ENCODE measurements at places on chromosomes 13 and 19.

DNA sequence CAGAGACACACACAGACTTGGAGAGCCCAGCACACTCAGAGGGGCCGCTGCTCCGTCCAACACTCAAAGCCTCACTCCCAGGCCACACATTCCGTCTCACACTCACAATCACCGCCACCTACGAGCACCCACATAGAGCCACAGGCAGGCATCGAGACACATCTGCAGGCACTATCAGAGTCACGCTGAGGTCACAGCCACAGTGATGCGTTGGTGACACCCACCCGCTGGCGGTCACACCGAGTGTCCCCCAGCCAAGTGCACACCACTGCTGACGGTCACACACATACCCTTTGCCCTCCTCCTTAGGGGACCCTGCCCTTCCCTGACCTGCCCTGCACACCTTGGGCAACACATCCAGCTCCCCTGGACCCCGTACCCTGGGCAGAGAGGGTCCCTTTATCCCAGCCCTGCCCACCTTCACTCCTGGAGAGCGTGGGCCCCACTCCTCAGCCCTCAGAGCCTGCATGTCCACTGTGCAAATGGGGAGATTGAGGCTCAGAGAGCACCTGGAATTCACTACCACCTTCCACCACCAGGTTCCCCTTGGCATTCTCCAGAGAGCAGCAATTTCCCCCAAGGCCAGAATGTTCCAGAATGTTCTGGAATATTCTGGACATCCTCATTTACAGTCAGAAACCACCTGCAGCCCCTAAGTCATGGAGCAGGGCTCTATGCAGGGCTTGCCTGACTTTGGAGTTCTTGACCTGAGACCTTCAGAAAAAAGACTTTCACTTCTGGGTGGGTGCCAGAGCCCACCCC lies 5.4 kb downstream of the FUT5 start:
- DNase-seq = no peak

DNA sequence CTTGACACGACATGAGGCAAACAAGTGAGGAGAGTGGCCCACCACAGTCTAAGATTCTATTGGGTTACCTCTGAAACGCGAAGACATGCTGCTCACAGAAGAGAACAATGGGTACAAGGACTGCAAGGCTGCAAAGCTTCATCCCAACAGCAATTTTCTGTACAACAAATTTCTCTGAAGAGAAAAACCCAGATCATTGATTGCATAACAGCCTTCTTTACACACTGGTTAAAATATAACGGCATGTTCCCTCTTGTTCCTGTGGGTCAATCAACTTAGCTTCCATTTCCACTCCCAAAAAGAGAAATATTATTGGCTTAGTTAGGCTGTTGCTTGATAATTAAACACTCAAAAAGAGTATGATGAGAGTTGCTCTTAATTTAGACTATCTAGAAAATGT lies at the start of gene CPB2:
Gene CPB2 (minus strand): TSS at position 166 of the 400 bp plus-strand sequence. CDS start 24 bp downstream, at position 142.
- DNase-seq = no peak

- DNase-seq = no peak
These were observed 1585.4 kb downstream of the EFNB2 start for GRCh38 chr13:104949840-104950740.

DNA sequence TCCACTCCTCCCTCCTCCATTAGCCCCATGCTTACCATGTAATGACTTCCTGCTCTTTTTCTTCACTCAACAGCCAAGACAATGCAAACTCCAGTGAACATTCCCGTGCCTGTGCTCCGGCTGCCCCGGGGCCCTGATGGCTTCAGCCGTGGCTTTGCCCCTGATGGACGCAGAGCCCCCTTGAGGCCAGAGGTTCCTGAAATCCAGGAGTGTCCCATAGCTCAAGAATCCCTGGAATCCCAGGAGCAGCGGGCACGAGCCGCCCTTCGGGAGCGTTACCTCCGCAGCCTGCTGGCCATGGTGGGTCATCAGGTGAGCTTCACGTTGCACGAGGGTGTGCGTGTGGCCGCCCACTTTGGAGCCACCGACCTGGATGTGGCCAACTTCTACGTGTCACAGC lies 2.9 kb upstream of the PPP1R37 start:
- no peak for DNase-seq

DNA sequence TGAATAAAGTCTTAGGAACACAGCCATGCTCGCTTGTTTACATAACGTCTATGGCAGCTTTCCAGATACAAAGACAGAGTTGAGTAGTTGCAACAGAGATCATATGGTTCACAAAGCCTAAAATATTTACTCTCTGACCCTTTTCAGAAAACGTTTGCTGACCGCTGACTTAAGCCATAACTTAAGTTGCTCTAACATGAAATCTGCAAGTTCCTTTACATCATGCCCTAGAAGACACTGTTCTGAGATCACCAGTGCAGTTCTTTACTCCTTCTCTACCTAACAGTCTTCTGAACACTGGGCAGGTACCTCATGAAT lies 166.4 kb downstream of the DCLK1 start:
- no peak for DNase-seq

DNA sequence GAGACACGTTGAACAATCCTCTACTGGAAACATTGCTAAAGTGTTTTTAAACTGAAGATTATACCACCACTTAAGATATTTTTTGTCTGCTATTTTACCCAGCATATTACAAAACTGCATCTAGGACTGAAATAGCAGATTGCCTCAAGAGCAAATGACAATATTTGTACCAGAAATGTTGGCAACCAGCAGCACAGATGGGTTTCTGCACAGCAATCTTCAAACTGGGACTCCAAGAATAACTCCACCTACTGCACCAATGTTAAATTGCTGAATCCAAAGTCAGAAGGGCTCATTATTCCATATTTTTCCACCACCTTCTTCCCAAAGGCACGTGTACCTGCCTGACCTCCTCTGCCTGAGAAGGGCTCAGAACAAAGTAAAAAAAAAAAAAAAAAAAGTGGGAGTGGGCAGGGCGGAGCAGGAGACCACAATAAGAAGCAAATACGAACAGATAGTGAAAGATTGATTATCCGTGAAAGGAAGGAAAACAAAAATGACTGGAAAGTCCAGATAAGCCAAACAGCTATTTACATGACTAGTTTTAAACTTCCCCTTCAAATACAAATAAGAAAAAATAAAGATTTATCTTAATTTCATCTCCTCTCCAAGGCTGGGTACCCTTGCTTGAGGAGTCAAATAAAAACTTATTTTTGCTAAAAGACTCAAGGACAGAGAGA lies 79.4 kb downstream of the FOXO1 start:
- DNase-seq = no peak

- no peak for DNase-seq
These were observed 37.2 kb downstream of the ELF1 start for GRCh38 chr13:40981949-40982348.

DNA sequence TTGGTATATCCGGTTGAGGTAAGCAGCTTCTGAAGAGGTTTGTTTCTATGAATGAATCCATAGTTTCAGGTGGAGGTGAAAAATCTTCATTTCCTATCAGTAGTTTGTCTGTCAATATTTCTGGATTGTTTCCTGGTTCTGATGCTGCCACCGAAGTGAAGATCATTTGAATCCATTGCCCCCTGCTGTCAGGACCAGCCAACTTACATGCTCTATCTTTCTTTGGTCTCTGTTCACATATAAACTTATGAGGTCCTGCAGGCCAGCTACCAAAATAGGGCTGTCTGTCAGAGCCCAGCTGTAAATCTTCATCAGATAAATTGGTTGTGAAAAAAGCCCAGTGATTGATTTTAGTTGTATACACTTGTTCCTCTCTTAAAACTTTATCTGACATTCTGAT lies 15.2 kb upstream of the N4BP2L1 start:
- DNase-seq = no peak

- no peak for DNase-seq
These were observed 53.9 kb downstream of the NFIC start for GRCh38 chr19:3420244-3420755.

- no peak for DNase-seq
These were observed 15.9 kb upstream of the RANBP3 start for GRCh38 chr19:5993648-5994358.

GRCh38 chr13:59459972-59460371 lies 703.8 kb downstream of the DIAPH3 start:
- DNase-seq = no peak

DNA sequence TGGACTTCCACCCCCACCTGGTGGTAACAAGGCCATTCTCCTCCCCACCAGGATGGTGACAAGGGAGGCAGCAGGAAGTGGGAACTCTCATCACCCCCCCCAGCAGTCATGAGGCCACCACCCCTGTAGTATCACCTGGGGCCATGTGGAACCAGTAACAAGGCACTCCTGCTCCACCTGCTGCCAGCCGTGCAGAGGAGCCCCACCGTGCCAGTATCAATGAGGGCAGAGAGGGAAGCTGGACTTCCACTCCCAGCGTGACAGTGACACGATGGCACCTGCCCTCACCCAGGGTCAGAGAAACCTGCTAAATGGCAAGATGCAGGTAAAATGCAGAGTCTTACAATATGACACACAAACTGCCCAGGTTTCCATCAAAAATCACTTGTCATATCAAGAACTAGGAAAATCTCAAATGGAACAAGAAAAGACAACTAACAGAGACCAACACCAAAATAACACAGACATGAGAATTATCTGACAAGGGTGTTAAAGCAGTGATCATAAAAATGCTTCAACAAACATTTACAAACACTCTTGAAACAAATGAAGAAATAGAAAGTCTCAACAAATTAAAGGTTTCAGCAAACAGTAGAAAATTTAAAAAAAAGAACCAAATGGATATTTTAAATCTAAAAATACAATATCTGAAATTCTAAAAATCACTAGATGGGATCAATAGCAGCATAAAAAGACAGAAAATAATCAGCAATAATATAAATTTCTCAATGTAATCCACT lies 9.1 kb upstream of the SPACA7 start:
- DNase-seq = no peak

DNA sequence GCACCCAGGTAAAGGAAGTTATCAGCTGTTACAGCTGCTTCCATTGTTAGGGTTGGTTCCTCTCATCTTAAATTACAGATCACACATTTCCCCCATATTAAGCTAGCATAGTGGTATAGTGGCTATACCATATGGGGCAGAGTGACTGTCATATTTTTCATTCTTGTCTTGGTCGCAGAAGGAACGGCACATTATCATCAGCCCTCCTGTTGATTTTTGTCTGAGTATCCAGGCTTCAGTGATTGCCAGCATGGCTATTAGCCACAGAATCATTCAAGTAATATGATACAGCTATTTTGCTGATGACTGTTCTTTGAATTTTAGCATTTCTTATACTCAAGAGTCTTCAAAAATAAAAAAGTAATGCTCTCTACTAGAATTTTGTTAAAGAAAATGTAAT lies 240.9 kb downstream of the LIG4 start:
- no peak for DNase-seq

DNA sequence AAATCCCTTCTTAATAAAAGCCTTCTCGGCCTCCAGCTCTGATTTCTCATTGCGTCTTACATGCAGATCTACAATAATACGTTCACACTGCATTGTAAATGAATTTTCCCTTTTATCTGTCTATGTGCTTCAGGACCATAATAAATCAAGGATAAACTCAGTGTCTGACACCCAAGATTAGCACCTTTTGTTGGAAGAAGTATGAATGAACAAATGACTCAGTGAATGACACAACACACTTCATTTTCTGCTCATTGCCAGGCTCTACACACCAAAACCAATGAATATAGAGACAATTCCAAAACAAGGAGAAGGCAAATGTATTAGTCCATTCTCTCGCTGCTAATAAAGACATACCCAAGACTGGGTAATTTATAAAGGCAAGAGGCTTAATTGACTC lies 1224.4 kb downstream of the EFNB2 start:
- no peak for DNase-seq

DNA sequence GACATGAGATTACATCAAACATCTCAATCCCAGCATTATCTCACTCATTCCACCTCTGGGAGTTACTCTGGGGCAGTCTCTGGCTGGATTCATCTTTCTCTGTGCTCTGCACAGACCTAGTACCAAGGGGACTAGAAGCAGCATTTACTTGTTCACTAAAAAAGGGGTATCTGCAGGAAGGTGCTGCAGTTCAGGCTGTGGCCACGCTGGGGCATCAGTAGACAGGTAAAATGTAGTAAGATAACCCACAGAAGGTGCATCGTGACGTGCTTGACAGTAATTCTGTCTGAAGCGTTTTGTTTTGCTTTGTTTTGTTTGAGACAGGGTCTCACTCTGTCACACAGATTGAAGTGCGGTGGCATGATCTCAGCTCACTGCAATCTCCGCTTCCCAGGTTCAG lies 29.3 kb downstream of the ZNF564 start:
- DNase-seq = no peak

DNA sequence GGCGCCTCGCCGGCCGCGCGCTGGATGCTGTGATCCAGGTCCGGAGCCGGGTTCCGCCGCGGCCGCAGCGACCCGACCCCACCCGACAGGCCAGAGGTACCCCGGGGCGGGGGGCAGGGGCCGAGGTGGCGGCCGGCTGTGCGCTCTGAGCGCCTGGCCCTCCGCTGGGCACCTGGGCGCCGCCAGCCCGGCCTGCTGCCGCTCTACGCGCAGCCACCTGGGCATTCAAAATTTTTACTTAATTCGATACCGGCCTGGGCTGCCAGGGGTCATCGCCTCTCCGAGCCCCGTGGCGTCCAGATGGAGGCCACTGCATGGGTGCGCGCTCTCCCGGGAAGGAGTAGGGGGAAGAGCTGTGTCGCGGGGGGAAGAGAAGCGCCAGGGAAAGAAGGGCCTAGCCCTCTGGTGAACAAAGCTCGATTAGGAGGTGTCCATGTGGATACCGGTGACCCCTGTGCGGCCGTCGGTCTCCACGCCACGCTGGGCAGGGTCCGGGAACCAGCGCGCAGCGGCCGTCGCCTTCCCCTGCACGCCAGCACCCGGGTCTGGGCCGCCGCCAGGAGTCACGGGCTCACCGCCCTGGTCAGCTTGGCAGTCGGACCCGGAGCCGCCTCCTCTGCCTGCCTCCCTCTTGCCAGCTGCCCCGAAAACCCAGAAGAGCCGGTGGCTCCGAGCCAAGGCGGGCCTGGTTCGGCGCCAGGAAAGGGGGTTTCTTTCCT lies 666 bp downstream of the BIVM start:
- peak; percentile 0 for DNase-seq

GRCh38 chr19:53730391-53730790 lies 93.7 kb downstream of the NLRP12 start:
- DNase-seq = no peak

DNA sequence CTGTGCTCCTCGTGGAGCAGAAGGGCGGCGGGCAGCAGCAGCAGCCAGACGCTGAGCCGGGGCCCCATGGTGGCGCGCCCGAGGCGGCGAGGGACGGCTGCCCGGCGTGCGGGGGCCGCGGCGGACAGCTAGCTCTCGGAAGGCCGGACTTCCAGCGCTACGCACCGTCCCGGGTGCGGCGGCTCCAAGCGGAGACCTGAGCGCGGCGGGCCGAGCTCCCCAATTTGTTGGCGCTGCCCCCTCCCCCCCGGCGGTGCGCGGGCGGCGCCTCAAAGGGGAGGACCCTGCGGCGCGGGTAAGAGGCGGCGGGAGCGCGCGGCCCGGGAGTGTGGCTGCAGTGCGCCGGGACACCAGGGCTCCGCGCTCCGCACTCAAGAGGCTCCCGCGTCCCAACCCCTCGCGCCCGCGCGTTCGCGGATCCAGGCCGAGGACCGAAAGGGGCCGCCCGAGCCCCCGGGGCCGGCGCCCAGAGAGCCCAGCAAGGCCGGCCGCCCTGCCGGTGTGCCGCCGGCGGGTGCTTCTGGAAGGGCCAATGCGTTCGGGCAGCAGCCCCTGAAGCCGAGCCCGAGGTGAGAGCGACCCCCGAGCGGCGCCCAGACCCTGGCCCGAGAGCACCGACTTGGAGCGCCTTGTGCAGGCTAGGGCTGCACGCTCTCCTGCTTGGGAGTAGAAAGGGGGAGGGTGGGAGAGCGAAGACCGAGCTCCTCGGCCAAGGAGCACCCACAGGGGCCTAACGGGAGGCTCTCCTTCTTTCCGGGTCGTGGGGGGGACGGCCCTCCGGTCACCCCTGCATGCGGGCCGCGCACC lies at the start of the genes COL4A1 and COL4A2:
Gene COL4A1 (minus strand): TSS at position 198 of the 807 bp plus-strand sequence. CDS start 130 bp downstream, at position 68.
Gene COL4A2 (plus strand): TSS at position 325 of the 807 bp plus-strand sequence. CDS start 620 bp downstream, outside the sequence.
- DNase-seq = no peak

All from activated effector memory CD4-positive, alpha-beta T cell treated with Interleukin-2 at 50 U/mL for 16 hours (primary cell).